Mesothelial cell of epicardium (in vitro differentiated cells): ENCODE measurements at places on chromosomes 16 and 17.
A peak's percentile ranks its signal among the peaks of the same experiment; 100 is the strongest.

- no peak overlapping the region for H3K4me3 ChIP-seq
- no peaks in the 10 kb centered on the region for H3K36me3 ChIP-seq
- peaks cover 5% of the 10 kb centered on the region for H3K27me3 ChIP-seq
Observed at GRCh38 chr16:66948134-66948836, 12.8 kb upstream of the CES3 start.

DNA sequence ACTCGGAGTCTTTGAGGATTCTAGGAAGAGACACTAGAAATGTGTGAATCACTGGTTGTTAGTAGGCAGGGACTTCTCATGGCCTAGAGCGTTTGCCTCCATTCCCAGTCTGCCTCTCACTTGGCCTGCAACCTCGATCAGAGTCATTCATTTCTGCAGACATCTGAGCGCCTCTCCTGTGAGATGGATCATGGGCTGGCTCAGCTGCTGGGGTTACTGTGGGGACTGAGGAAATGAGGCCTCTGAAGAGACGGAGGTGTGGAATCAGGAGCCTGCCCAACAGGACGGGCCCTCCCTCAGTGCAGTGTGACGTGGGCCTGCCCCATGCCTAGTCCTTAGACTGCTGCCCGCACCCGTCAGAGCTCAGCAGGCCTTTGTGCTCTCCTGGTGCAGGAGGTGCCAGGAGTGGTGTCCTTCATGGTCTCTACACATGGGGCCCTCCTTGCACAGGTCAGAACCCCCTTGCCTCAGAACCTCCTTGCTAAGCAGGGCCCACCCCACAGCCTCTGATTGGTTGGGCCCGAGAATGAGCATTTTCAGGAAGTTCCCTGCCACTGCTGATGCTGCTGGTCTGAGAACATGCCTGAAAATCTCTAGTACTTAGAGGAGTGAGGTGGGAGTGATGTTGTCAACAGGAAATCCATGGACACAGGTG lies 99.4 kb downstream of the NPIPB11 start:
- H3K27ac ChIP-seq = peak overlapping the region; percentile 30
- no peaks in the 10 kb centered on the region for H3K27me3 ChIP-seq
- DNase-seq = no peak
- H3K4me1 ChIP-seq = peaks cover 18% of the 10 kb centered on the region

DNA sequence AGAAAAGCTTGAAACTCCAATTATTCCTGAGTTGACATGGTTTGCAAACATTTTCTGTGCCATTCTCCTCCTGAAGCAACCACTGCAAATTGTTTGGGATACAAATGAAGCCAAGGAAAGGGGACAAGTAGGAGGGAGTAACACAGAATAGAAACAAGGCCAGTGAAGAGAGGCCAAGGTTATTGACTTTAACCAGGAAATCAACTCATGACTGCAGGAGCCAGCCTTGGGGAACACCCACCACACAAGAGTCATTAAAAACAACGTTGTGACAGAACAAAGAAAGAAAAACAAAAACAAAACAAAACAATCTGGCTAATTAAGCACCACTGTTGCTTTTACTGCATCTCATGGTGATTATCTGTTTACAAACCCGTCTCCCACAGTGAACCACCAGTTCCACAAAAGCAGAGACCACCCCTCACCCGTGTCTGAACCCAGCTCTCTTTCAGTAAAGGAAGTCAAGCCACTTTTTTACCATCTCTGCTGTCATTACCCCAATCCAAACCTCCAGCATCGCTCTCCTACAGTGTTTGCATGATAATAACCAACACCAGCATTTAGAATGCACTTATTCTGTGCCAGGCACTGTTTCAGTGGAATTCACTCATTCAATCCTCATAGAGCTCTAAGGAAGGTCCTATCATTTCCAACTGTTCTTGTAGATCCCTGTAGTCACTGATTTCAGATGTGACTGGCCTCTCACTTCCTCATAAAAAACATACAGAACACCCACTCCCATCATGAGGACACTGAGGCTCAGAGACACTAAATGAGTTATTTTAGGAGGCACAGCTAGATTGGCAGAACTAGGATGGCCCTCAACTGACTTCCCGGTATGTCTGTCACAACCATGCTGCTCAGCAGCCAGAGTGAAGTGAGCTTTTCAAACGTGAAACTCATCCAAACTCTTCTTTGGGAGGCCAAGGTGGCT lies 2.0 kb downstream of the ZDHHC1 start:
- peaks cover 21% of the 10 kb centered on the region for H3K4me1 ChIP-seq
- DNase-seq = no peak
- peak overlapping the region; percentile 37 for H3K4me3 ChIP-seq
- H3K36me3 ChIP-seq = no peaks in the 10 kb centered on the region

GRCh38 chr17:81849457-81849856 lies 10.9 kb downstream of the P4HB start:
- H3K4me1 ChIP-seq = no peaks in the 10 kb centered on the region
- no peak for DNase-seq
- H3K36me3 ChIP-seq = peaks cover 30% of the 10 kb centered on the region
- no peak overlapping the region for H3K4me3 ChIP-seq
- H3K27ac ChIP-seq = no peak overlapping the region

GRCh38 chr17:17740615-17741348 lies 59.5 kb downstream of the RAI1 start:
- H3K4me3 ChIP-seq = peak overlapping the region; percentile 52
- H3K27ac ChIP-seq = peak overlapping the region; percentile 98
- no peaks in the 10 kb centered on the region for H3K36me3 ChIP-seq
- H3K27me3 ChIP-seq = no peaks in the 10 kb centered on the region
- H3K4me1 ChIP-seq = peaks cover 75% of the 10 kb centered on the region
- no peak for DNase-seq

GRCh38 chr17:50604513-50604912 lies 30.2 kb upstream of the ABCC3 start:
- H3K27me3 ChIP-seq = no peaks in the 10 kb centered on the region
- H3K4me3 ChIP-seq = no peak overlapping the region
- H3K36me3 ChIP-seq = no peaks in the 10 kb centered on the region
- H3K4me1 ChIP-seq = peaks cover 52% of the 10 kb centered on the region
